NCI-H1694 (cell line): ENCODE measurements at places on chromosomes 6 and 20.
A peak's percentile ranks its signal among the peaks of the same experiment; 100 is the strongest.

DNA sequence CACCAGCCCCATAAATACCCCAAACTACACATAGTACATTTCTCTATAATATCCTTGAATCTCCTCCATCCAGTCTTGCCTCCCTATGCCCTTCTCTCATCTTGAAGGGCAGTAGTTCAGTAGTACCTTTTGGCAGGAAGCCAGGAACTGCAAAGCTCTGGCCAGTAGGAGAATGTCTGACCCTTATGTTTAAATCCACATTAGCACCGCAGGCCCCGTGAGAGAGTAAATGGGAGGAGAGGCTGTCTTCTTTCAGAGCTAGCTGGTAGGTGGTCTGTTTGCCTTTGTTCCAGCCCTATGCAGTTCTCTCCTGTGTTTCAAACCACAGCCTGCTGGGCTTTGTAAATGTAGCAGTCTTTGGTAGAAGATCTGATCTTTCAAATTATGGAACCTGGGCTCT is 690.7 kb downstream of the DOK5 start:
- no peak for DNase-seq

DNA sequence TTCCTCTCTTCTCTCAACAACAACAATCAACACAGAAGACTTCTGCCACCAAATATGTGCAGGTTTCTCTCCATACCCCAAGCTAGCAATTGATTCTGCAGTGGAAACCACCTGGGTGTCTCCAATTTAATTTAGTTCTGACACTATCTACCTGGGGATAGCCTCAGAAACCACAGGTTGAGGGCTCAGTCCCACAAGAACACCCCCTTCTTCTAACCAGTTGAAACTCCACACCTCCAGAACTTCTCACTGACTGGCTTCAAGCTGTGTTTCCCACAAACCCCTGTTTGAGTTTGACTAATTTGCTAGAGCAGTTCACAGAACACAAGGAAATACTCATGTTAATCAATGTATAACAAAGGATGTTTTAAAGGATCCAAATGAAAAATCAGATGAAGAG is 52.5 kb upstream of the SPTLC3 start:
- no peak for DNase-seq

GRCh38 chr6:50539447-50539846 is 173.9 kb upstream of the TFAP2D start:
- DNase-seq, result no peak

DNA sequence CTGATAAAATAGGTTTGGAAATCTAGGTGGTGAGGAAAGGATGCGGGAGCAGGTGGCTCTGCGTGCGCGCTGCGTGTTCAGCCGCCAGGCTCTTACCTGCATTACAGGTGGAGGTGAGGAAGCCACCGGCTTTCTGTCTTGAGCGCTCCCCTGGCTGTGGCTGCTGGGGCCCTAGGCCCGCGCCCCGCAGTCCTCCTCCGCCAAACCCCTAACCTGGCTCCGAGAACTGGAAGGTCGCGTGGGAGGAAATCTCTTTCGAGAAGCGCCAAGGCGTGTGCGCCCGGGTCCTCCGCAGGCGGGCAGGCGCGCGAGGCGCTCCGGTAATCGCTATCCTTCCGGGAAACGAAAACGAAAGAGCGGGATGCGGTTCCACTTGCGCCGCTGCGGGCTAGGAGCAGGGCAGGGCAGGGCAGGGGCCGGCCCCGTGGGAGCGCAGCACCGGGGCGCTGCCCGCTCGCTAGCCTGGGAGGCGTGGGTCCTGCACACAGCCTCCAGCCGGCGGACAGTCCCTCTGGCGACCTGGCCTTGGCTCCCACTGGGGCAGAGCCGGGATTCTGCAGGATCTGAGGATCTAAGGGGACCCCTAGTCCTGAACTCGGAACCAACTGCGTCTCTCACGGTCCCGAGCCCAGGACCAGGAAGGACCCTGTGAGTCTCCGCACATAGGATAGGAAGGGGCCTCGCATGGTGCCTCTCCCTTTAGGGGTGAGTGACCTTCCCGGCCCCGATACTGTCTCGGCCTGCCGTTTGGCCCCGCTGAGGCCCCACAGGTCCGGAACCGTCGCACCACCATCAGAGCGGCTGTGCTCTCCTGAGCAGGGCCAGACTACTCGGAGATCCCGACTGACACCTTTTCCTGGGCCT is at the start of gene ETV7:
ETV7 (minus strand) TSS at position 230 of the 864 bp plus-strand sequence; CDS start at position 102, 128 bp downstream.
- no peak for DNase-seq

DNA sequence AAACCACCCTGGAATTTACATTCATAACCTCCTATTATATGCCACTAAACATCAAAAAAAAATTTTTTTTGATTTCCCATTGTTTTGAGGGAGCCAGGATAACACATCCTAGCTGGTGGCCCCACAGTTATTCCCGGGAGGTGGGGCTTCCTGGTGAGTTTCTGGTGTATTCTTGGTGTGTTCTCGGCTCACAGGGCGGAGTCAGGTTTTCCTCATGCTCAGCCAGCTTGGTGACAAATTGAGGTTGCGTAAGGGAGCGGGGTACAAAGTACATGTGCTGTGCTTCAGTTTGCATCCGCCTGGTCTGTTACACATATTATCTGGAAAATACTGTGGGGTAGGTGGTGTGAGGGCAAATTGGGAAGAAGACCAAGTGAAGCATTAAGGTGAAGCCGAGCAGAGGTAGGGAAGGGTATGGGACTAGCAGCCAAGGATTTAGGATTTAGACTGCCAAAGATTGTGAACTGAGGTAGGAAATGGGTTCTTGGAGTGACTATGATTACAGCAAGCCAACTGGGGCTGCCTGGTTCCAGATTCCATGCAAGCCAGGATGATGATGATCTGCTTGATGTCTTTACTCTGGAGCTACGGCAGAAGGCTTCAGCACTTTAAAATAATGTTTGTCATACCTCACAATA is 46.2 kb upstream of the EEF1A1 start:
- no peak for DNase-seq

- DNase-seq, result no peak
These were observed 27.2 kb downstream of the DIDO1 start for GRCh38 chr20:62898970-62899632.

DNA sequence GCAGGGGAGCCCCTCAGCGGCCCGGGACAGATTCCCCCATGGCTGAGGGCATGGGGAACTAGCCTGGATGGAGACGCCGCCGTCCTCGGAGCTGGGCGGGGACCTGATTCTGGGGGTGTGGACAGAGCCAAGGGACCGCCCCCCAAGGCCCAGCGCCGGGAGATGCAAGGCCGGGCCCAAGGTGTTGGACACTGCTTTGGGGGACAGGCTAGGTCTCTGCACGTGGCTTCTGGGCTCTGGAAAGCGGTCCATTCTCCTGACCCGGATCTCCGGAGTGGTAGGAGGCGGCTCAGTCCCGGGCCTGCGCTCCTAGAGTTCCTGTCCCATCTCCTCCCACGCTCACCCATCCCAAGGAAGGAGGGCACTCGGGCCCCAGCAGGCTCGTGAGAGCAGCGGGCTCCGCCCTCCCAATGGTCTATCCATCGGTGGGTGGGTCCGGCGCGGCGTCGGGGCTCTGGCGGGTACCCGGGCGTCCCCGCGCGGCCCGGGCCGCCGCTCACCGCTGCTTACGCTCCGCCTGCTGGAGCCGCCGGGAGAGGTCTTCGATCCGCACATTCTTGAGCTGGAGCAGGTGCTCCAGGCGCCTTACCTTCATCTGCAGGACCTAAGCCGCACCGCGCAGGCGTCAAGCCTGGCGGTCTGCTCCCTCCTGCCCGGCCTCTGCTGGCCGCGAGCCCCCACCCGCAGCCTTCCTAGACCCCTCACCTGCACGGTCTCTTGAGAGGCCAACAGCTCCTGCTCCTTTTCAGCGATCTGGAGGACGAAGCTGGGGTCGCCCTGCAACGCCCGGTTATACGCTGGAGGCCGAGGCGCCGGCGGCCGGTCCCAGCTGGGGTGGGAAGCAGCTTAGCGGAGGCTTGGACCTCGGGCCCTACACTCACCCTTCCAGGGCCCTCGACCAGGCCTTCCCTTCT is 3.3 kb downstream of the SPEF1 start:
- DNase-seq, result peak; percentile 53

GRCh38 chr6:97293198-97293696 is 10.2 kb upstream of the MMS22L start:
- no peak for DNase-seq

DNA sequence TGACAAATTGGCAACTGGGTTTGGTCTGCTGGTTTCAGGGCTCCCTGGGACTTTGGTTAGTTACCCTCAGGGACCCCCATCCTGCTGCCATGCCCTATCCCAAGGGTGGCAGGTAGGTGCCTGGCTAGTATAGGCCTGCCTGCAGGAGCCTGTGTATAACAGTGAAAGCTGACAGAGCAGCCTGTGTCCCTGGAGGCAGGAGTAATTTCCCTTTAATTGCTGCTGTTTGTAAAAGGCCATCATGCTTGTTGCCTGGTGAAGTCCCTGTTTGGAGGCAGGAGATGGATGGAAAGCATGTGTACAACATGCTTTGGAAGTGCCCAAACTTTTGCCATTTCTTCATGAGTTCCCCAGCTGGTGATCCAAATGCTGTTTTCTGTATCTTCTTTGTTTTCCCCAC is 30.1 kb downstream of the CMTR1 start:
- DNase-seq, result peak; percentile 15

DNA sequence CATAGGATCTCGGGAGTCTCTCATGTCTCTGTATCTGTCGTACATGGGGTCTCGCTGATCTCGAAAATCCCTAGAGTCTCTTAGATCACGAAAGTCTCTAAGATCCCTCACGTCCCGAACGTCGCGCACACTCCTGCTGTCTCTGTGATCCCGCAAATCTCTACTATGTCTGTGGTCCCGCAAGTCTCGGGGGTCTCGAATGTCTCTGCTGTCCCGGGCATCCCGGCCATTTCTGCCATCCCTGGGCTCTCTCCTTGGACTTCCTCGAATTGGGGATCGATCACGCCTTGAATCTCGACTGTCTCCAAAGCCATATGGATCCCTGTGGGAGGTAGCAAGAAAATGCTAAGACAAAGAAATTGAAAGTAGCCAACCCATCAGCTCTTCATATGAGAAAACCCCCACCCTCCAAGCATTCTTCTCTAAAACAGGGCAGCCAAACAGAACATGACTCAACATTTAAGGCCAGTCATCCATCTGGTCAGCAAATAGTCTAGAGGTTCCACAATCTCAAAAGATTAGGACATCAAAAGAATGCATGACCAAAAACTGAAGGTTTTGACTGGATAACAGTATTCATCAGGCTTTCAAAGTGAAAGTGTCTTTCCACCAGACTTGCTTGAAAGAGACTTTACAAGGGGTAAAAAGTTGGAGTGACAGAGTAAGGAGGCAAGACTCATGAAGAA is 19.4 kb downstream of the NCOA5 start:
- DNase-seq, result no peak

- no peak for DNase-seq
These were observed 56.9 kb downstream of the HAO1 start for GRCh38 chr20:7883309-7883708.

- no peak for DNase-seq
These were observed 548.9 kb downstream of the PRKN start for GRCh38 chr6:162178666-162179065.

DNA sequence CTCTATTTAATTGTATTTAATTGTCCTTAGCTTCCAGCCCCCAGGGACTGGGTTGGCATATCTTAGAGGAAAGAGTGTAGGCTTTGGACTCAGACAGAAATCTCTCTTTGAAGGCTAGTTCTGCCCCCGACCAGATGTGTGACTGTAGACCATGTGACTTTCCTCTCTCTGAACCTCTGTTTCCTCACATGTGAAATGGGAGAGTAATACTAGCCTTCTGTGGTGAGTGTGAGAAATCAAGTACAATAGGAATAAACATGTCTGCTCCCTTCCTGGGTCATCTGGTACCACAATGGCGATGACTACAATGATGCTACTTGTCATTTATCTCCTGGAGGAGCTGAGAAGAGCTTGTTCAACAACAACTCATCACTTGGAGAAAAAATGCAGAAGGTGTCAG is 179.9 kb downstream of the LRFN2 start:
- DNase-seq, result no peak

DNA sequence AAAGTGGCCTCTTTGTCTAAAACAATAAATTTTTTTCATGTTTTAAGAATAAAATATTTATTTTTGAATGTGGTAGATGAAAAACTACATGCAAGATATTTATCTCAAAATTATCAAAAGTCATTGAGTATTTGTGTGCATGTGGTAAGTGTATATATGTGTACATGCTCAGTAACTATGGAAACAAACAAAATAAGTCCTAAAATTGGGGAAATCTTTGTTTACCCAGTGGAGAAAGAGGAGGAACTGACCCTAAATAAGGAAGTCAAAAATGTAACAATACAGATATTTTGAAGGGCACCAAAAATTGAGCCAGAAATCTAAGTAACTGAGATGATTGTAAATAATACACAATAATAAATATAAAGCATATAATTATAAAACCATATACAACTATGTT is 639.2 kb downstream of the MAFB start:
- no peak for DNase-seq
